NCI-H526 treated with DMSO at 0.1 percent for 48 hours (cell line): ENCODE measurements at places on chromosomes 7 and 10.

DNA sequence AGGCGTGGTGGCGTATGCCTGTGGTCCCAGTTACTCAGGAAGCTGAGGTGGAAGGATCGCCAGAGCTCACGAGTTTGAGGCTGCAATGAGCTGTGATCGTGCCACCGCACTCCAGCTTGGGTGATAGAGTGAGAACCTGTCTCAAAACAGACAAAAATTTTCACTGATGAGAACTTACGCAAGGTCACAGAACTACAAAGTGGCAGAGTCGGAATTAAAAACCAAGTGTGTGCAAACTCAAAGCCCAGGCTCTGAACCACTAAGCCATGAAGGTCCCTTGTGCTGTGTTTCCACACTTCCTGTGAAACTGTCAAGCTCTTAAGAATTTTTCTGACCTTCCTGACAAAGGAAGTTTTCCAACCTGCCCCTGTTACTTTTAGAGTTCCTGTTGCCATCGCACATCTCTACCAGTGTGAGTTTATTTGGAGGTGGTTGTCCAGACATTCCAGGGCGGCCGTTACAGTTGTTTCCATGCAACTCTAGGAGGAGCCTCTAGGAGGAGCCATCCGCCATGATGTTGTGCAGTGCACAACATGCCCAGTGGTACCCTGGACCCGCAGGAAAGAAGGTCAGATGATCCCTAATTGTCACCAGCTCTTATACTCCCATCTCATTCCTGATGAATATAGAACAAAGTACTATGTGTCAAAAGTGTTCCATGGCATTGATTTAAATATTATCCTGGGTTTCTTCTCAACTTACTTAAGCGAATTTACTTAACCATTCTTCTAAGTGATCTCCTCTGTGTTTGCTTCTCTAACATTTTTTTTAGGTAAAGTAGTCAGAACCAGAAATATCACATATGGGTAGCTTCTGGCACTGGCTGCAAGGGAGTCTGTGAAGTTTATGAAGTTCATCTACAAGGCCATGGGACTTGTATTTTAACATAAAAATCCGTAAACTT, 49.0 kb upstream of the LYZL1 start:
- DNase-seq: no peak

DNA sequence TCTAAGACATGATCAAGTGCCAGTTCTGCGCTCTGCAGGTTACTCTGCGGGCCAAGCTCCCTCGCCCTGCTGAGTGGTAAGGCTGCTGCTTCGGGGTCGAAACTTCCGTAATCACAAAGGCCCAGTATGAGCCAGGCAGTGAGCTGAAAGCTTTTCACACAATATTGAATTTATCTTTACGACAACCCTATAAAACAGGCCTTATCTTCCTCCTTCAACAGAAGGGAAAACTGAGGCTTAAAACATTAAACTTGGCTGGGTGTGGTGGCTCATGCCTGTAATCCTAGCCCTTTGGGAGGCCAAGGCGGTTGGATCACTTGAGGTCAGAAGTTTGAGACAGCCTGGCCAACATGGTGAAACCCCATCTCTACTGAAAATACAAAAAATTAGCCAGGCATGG, 83.3 kb downstream of the FAM107B start:
- DNase-seq: no peak

GRCh38 chr10:91974960-91975359, 51.4 kb downstream of the BTAF1 start:
- no peak for DNase-seq

DNA sequence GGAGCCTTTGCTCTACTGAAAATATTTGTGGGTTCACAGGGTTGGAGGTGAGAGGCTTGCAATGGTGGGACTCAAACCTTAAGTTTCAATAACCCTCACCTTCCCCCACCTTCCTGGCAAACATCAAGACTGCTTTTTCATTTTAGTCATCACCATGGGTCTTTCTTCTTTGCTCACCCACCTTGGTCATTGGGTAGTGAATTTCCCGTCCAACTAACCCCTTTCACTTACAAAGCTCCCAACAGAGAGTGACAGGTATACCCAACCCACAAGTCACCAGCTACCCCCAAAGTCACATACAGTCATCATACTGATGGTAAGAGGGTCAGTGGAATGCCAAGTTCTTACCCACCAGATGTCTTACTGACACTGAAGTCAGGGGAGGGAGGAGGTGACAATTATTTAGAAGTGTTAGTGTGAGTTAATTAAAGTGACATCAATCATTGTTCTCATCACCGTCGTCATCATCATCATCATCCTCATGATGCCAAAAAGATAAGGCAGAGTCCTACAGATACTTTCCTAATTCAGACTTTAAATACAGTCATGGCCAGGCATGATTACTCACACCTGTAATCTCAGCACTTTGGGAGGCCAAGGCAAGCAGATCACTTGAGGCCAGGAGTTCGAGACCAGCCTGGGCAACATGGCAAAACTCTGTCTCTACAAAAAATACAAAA, 49.0 kb downstream of the PIK3AP1 start:
- DNase-seq: no peak

- DNase-seq: no peak
These were observed 426.7 kb upstream of the MGMT start for GRCh38 chr10:129040377-129040776.
